Stimulated activated CD4-positive, alpha-beta T cell treated with anti-CD3 and anti-CD28 coated beads, Interleukin-1b, Interleukin-23, amount 100 ng/mL, for 24 hours (primary cell): ENCODE measurements at places on chromosomes 3 and 15.
A peak's percentile ranks its signal among the peaks of the same experiment; 100 is the strongest.

GRCh38 chr3:133840767-133841166 is 35.2 kb downstream of the SRPRB start:
- no peak for DNase-seq

DNA sequence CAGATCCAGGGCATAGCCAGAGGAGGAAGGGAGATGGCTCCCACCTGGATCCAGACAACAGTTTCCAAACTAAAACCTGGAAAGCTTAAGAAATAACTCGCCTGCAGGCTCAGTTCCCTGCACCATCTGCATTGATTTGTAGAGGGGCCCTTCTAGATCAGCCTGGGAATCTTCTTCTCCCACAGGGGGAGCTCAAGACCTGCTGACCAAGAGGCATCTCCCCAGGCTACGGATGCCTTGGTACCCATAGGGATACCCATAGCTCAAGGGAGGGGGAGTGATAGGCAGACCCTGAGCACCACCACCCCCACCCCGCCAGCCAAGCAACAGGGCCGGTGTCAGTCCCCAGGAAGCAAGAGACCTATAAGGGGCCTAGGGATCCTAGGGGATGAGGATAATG is 28.0 kb upstream of the DCLK3 start:
- DNase-seq = no peak

DNA sequence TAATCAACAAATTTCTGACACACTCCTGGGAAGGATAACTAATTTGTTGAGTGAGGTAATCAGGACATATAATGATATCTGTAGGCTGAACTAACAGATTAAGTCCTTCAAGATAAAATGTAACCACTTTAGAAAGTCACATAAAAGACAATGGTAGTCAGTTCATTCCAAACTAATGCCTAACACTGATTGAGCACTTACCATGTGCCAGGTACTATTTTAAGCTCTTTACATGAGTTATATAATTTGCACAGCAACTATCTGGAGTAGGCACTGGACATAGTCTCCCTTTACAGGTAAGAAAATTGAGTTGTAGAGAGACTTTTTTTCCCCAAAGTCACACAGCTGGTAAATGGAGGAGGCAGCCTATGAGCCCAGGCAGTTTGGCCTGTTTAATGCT is 211.2 kb upstream of the CFAP20DC start:
- DNase-seq = no peak

- peak; percentile 38 for DNase-seq
Measured at GRCh38 chr15:43776718-43777266, at the start of gene ELL3. TSS of gene ELL3 (minus strand) at chr15:43776966. CDS start at chr15:43776901, 65 bp downstream.

DNA sequence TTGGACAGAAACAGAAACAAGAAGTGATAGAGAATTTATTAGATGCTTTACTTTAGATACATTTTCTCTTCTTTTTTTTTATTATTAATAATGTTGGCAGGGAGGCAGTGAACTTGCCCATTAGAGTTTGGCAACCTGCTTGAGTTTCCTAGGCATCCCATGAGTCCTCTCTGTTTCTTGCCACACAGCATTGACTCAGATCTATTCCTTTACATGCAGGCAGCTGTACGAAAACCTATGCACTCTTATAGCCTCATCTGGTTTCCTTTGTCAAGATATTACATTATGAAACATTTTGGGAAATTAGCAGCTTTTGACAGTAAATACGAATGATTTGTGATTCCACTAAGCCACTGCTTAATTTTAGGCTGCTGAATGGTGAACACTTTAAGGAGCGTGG is 23.3 kb downstream of the IL1RAP start:
- no peak for DNase-seq
